Activated CD4-positive, alpha-beta T cell treated with anti-CD3 and anti-CD28 coated beads for 36 hours (primary cell): ENCODE measurements at places on chromosomes 4 and X. TPM values are rescaled to one million over a fixed set of nuclear protein-coding genes. Genes with fewer than 3 reads are reported as not detected.
A peak's percentile ranks its signal among the peaks of the same experiment; 100 is the strongest.

The MXD4 gene
- total RNA-seq: 1.6 TPM

The ODAPH gene
- total RNA-seq: not detected

The EOLA2 gene
- 11.5 TPM for total RNA-seq

The TSC22D3 gene
- total RNA-seq: 23.3 TPM

The STARD8 gene
- 0.07 TPM for total RNA-seq

The GPR143 gene
- not detected for total RNA-seq

The TDO2 gene
- total RNA-seq: not detected

DNA sequence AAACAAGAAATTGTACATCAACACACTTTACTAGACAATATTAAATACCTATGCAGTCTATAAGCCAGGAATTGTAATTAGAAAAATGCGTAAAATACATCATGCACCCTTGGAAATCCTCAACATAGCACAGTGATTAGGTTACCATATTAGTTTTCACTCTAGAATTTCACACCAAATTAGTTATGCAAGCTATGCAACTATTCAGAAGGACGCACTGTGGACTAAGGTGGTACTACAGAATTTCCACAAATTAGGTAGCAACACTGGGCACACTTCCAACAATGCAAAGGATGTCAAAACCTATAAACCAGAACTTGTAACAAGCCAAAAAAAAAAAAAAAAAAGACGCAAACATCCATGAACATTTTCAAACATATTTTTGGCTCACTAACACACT lies 71.1 kb upstream of the ZCCHC13 start:
- DNase-seq: no peak

DNA sequence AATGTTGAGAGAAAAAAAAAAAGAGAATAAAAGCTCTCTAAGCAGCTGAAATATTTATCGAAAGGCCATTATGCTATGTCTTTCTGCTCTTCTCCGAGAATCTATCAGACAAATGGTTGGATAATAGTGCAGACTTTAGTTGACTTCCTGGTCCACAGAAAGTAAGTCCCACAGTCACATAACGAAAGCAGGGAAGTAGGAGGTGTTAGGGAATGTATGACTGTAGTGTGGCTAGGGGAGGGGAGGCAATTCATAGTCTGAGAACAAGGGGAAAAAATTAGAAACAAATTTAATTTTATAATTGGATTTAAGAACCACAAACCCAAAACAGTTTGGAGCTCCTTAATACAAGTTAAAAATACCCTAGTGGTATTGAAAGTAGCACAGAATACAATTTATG lies 79.7 kb upstream of the VEGFC start:
- DNase-seq: no peak

GRCh38 chr4:163564221-163564720 lies 69.8 kb downstream of the TMA16 start:
- DNase-seq: no peak

DNA sequence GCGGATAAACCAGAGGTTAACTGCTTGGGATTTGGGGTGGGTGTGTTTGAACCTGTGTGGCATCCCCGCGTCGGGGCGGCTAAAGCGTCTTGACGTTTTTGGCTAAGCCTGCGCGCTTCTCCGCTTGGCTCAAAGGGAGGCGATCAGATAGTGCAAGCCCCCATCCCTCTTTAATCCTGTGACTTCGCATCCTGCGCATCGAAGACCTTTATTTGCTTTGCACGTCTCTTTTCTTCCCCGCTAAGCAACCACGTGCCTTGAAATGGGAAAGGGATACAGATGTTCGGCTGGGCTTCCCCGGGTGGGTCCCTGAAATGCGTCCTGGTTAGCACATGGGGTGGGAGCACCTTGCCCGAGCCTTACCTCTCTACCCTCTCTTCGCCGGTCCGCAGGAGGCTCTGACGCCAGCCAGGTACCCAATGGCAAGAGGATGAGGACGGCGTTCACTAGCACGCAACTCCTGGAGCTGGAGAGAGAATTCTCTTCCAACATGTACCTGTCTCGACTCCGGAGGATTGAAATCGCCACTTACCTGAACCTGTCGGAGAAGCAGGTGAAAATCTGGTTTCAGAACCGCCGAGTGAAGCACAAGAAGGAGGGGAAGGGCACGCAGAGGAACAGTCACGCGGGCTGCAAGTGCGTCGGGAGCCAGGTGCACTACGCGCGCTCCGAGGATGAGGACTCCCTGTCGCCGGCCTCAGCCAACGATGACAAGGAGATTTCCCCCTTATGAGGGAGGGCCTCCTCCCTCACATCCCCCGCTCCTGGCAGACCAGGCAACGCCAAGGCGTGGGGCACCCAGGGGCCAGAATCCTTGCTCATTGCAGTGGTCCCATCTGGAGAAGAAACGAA lies 1.5 kb downstream of the GSX2 start:
- DNase-seq: peak; percentile 18

DNA sequence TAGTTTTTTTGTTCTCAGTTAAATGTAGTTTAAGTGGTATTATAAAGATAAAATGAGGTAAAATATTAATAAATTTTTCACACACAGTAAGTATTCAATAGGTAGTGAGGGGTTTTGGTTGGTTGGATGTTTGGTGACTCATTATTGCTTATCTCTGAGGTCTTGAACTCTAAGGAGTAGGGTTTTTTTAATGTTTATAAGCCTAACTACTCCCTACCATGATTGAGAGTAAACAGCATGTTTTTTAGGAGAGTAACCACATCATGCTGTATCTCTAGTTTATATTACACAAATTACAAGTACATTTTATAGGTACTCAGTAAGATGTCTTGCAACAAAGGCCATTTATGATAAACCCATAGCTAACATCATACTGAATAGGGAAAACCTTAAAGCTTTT lies 181.6 kb downstream of the MAPK10 start:
- no peak for DNase-seq

DNA sequence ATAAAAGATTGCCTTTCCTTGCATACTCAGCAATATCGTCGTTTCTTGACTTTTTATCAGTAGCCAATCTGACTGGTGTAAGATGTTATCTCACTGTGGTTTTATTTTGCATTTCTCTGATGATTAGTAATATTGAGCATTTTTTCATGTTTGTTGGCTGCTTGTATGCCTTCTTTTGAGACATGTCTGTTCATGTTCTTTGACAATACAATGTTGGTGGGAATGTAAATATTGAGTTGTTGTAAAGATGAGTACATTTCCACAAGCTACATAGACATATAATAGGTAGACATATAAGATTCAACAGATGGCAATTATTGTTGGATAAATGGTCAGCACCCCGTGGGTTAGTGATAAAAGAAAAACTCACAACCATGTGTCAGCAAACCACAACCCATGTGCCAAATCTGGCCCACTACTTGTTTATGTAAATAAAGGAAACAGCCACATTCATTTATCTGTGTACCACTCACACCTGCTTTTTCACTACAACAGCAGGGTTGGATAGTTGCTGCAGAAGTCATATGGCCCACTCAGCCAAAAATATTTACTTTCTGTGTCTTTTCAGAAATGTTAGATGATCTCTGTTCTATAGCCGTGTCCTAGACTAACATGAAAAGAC lies 153.1 kb upstream of the VCX start:
- no peak for DNase-seq

DNA sequence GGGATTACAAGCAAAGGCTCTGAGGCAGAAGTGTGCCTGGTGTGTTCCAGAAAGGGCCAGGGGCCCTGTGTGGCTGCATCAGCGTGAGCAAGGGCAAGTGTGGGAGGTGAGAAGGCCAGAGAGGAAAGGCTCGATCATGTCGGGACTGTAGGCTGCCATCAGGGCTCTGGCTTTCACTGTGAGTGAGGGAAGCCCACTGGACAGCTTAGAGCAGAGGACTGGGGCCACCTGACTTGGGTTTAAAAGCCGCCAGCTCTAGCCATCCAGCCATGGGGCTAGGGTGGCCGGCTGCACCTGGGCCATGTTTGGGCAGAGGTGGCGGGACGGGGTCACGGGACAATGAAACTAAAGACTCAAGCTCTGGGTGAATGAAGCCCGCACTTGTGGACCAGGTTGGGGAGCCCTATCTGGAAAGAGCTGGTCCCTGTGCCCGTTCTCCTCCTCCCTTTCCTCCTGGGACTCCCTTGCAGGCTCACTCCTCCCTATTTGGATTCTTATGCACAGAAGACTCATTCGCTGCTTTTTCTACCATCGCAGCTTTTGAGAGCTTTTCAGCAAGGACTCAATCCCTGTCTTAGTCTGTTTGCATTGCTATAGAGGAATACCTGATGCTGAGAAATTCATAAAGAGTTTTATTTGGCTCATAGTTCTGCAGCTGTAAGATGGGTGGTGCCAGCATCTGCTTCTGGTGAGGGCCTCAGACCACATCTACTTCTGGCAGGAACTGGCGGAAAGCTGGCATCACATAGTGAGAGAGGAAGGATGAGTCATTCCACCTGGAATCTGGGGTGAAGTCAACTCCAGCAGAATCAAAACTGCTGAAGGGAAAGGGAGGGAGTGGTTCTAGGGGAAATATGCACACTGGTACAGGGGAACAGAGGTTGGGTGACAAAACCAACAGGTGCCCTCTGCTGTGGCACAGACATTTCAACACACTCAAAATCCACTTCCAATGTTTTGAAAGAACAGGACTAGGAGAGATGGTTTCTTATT lies 15.3 kb downstream of the CTAG1B start:
- no peak for DNase-seq

GRCh38 chr4:65670020-65670330 lies 314 bp downstream of the EPHA5 start:
- no peak for DNase-seq

DNA sequence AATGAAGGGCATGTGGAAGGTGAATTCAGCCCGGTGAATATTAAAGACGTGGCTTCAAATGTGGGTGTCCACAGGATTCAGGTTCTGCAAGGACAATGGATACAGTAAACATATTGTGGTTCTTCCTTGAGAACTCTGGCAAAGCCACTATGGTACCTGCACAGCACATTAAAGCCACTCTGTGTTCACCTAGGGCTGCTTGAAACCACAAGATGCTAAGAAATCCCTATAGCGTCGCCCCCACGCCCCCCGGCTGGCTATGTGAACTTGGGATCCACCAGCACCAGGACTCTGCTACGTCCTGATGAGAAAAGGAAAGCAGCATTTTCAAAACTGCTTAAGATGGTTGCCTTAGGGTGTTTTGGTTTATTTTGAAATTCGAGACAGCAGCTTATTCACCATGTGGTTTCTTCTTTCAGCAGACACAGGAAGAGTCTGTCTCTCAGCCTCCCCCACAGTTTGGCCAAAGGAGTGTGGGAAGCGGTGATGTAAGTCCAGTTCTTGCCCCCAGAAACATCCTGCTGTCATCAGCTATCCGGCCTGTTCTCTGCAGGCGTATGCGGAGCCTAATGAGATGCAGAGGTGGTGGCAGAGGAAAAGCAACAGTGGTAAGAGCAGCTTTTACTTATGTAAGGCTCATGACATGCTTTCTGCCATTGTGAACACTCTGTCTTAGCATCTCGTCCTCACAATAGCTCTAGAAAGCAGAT lies 111.5 kb downstream of the AFAP1 start:
- DNase-seq: peak; percentile 66

- DNase-seq: peak; percentile 78
Measured at GRCh38 chrX:134186362-134187121, 50.4 kb upstream of the CCDC160 start.

DNA sequence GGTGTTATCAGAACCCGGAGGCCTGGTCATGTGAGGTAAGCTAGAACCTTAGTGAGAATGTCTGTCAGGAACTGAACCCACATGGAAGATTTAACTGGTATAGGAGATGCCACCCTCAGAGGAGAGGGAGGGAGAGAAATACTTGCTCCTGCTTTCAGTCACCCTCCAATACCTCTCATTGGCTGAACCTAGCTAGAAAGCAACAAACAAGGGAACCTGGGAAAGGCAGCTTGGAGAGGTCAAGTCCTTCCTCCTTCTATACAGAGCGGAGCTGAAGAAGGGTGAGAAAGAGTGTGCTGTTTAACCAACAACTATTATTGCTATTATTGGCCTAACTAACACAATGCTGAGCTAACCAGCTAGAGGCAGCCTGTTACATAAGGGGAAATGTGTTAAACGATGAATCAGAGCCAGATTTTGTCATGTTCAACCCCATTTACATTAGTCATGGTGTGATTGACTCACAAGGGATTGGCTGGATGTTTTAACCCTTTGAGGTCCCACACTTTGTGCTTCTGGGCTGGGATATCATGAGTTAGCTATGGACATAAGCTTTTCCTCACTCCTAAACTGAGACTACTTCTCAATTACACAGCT lies 96.5 kb upstream of the ESX1 start:
- no peak for DNase-seq

DNA sequence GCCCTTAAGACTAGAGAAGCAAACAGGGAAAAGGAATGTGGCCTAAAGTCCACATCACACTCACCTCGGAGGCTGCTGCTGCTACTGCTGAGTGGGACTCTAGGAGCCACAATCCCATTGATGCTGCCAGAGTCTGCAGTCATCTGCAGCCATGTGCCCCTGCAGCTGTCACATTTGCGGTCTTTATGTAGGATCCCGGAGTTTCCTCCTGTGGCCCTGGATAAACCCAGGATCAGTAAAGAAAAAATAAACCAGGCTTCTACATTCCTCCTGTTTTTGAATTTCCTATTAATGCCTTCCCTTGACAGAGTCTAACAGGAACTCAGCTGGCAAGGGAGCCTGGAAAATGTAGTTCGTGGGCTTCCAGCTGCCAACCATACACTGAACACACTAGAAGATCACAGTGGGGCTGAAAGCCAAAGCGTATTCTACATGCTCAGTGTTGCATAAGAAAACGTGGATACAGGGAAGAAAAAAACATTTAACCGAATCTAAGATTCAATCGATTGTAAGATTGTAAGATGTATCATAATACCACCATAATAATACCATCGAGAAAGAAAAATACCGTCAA lies 10.3 kb upstream of the PHEX start:
- DNase-seq: no peak

DNA sequence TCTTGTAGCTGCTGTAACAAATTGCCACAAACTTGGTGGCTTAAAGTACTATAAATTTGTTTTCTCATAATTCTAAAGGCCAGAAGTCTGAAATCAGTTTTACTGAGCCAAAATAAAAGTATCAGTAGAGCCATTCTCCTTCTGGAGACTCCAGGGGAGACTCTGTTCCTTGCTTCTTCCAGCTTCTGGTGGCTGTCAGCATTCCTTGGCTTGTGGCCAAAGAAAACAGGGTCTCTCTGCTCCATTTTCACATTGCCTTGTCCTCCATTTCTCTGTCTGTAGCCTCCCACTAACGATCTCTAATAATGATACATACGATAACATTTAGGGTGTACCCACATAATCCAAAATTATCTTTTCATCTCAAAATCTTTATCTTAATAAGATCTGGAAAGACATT lies 200.4 kb downstream of the MAB21L2 start:
- DNase-seq: no peak

DNA sequence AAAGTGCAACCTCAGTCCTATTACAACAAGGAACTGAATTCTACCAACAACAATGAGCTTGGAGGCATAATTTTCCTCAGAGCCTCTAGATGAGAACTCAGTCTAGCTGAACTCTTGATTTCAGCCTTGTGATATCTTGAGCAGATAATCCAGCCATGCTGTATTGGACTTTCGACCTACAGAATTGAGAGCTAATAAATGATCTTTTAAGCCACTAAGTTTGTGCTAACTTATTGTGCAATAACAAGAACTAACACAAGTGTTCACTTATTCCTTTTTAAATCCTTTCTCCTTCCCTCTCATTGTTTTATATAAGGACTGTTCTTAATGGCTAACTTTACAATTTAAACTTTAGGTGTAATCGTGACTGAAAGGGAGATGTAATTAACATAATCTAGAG lies 140.7 kb downstream of the MAGEB17 start:
- no peak for DNase-seq

GRCh38 chr4:89657931-89658700 lies 178.8 kb downstream of the SNCA start:
- DNase-seq: no peak

GRCh38 chr4:77072195-77072753 lies 3.5 kb downstream of the CCNI start:
- DNase-seq: peak; percentile 57
